ENCODE measurements at places on chromosomes 6 and 20. TPM values are rescaled to one million over a fixed set of nuclear protein-coding genes. Genes with fewer than 3 reads are reported as not detected.

Gene IER3
- total RNA-seq = 61.7 TPM

Gene CYP39A1
- 18.5 TPM for total RNA-seq

Gene MEI4
- 0.17 TPM for total RNA-seq

Gene CDK5RAP1
- 18.7 TPM for total RNA-seq

Gene LINC00237
- total RNA-seq = not detected

GRCh38 chr20:50053362-50054230 is 59.4 kb downstream of the UBE2V1 start:
- no peak for DNase-seq

DNA sequence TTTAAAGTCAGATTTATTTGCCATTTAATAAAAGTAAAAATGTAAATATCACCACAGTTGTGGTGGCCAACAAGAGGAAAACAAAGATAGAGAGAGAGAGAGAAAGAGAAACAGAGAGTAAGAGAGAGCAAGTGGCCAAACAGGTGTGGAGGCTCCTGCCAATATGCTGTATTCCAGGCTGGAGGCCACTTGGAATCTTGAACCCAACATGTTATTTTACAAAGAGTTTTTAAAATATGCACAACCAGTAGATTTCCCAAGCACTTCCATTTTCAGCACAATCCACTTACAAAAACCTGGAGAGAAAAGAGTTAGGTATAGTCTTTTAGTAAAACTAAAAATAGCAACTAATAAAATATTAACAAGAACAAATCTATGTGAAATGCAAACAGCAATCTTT is 1323.1 kb upstream of the CITED2 start:
- DNase-seq = no peak

DNA sequence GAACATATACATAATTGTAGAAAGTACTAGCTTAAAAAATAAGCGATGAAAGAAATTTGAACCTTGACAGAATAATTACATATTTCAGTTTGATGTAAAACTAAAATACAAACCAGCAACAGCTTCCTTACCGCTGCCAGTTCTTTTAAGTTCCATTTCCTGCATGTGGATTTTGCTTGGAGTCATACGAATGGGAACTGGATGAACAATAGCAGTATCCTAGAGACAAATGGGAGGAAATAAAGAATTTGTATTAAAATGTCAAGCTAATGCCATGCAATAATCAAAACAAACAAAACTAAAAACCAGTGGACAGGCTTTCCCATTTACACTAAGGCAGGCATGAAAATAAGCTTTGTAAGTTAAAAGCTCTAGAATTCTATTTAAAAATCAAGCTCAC is 67.1 kb downstream of the REPS1 start:
- no peak for DNase-seq

GRCh38 chr6:20538907-20539306 is 4.7 kb downstream of the CDKAL1 start:
- DNase-seq = no peak

GRCh38 chr6:93447874-93448273 is 28.5 kb upstream of the EPHA7 start:
- no peak for DNase-seq

DNA sequence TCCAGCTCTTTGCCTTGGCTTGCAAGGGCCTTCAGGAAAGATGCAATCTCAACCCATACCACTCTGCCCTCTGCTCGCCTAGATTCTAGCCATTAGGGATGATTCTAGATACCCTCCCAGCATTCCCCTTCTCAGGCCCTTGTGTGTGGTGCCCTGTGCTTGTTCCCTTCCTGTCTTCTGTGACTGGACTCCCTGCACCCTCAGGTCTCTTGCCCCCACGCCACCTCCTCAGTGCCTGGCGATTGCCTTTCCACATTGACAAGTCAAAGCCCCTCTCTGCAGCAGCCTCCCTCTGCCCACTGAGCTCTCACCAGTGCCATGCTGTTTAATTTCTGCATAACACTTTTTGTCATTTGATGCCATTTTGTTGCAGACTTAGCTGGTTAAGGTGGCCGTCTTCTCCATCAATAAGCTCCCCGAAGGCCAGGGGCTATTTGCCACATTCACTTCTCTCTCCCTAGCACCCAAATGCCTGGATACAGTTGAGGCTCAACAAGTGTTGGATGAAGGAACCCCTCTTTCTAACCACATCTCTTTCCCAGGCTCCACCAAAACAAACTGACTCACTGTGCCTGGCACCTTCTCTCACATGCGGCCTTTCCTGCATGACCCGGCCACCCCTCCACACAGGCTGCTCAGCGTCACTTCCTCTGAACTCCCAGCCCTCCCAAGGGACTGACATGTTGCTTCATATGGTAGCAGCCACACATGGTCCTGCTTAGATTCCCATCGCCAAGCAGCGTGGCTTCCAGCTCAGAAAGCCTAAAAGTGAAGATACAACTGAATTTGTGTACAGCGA is 4.6 kb upstream of the TXNDC5 start:
- DNase-seq = no peak

- no peak for DNase-seq
Measured at GRCh38 chr6:53439556-53439955, 90.8 kb upstream of the ELOVL5 start.

GRCh38 chr20:61135968-61136367 is 116.1 kb upstream of the CDH4 start:
- no peak for DNase-seq

- no peak for DNase-seq
Measured at GRCh38 chr6:34084591-34085290, 61.1 kb downstream of the GRM4 start.

- no peak for DNase-seq
Measured at GRCh38 chr6:149988550-149989346, 25.0 kb downstream of the ULBP1 start.

DNA sequence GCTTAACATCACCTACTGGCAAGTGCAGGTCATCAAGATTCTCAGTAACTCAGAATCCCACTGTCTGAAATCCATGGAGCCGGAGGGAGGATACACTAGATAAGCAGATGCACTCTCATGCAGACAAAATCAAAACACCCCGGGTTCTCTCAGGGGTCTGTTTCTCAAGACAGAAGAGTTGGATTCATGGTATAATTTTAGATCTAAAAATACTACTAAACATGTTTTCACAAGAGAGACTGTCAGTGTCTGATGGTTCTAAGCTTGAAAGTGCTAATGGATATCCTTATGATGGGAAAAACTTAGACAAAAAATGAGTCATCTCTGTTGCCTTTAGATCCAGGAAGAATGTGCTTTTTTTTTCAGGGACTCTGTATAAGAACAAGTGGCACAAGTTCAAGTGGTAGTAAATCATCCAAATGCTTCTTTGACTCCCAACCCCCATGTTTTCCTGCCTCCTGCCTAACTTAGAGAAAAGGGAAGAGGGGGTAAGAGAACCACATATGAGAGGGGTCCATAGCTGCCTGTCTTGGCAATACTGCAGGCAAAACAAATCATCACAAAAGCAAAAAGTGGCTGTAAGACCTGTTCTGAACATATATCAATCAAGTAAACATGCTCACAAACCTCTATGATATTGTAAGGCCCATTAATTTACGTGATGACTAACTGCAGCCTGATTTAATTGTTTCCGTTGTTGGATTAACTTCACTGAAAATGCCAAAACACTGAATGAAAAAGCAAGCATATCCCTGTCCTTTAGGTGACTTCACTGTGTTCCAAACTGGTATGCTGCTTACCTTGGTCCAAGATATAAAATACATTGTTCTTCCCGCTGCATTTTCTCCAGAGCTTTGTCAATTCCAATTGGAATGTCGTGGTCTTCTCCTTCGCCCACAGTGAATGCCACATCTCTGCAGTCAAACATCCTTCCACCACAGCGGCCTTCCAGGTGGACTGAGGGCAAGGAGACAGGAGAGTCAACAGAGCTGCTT is 84.0 kb upstream of the TULP1 start:
- DNase-seq = no peak

DNA sequence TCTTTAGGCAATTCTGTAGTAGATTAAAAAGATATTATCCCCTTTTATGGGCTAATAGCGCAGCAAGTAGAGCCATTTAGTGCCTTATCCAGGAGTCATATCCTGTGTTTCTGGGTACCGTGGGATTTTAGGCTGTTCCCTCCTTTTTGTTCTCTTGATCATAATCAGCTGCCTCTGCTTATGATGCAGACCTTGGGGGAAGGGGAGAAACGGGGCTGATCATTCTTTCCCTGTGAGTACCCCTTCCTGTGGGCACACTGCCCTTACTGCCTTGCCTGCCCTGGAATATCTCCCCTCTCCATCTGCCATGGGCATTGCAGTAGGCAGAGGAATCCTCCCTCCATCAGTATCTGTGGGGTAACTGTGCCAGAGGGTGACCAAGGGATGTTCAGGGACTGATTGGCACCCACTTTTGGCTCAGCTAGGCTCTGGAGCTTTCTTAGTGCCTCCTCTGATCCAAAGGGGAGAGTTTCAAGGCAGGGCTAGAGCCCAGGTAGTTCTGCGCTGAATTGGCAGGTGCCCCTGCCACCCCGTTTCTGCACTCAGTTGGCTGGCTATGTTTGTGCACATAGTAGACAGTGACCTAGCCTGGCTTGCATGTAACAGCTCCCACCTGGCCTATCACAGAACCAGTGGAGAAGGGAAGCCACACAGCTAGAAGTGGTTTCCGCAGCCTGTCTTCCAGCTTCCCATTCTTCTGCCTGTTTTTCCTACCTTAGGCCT is 103.3 kb downstream of the FIG4 start:
- DNase-seq = no peak

- DNase-seq = no peak
Measured at GRCh38 chr20:9422321-9423057, 91.9 kb upstream of the LAMP5 start.

DNA sequence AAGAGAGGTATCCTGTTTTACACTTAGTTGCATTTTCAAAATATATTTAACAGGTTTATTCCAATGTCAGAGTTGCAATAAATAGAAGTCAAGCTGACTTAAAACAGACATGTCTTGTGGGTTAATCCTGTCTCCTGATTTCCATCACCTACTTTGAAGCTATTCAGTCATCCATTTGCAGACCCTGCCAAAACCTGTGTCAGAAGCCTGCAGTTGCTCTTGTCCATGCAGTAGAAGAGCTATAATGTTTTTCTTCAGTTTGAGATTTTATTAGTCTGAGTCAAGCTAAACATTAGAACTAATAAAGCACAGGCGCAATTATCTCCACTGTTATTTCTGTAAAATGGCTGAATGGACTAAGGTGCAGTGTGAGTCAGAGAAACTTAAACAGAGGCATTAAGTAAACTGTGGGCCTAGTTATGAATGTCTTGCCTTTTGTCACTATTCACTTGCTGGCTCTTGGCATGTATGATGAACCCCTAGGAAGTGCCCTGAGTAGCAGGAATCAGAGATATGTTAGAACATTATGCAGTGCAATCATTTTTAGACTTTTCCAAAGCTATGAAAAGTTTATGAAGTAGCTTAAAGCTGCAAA is 11.0 kb upstream of the HDGFL1 start:
- no peak for DNase-seq

Measured in mucosa of gallbladder (tissue), 1 donor.